ENCODE measurements at places on chromosomes 16 and 17. TPM values are rescaled to one million over a fixed set of nuclear protein-coding genes. Genes with fewer than 3 reads are reported as not detected.

Gene DHRS7C
- not detected for total RNA-seq

Gene PIPOX
- total RNA-seq: 4.4 TPM

DNA sequence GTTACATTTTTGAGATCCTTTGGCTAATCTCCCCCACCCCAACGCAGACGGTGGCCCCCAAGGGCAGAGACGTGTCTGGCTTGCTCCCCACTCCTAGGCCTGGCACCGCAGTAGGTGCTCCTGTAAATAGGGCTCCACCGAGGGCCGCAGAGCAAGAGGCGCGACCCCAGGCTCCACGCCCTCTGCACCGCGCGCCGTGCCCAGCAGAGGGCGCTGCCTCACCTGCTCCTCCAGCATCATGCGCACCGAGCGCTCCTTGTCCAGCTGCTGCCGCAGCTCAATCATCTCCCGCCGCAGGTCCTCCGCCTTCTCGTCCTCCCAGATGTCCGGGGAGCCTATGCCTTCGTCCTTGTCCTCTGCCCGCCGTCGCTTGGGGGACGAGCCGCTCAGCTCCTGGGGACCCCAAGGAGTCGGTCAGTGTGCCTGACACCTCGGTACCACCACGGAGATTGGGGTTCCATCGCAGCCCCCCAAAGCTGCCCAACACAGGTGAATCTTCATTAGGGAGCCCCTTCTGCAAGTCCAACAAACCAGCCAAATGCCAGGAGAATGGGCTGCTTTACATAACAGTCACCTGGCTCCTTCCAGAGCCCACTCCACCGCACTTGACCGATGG lies 11.2 kb downstream of the TFAP4 start:
- DNase-seq: peak; percentile 25

Gene SHBG
- total RNA-seq: not detected

Gene TMEM132E
- total RNA-seq: not detected

GRCh38 chr17:37050920-37051319 lies 102.2 kb downstream of the AATF start:
- no peak for DNase-seq

GRCh38 chr17:77485089-77485833 lies 344.5 kb downstream of the SEC14L1 start:
- DNase-seq: no peak

Gene CLEC3A
- not detected for total RNA-seq

Gene EFCAB13
- total RNA-seq: 12.6 TPM

DNA sequence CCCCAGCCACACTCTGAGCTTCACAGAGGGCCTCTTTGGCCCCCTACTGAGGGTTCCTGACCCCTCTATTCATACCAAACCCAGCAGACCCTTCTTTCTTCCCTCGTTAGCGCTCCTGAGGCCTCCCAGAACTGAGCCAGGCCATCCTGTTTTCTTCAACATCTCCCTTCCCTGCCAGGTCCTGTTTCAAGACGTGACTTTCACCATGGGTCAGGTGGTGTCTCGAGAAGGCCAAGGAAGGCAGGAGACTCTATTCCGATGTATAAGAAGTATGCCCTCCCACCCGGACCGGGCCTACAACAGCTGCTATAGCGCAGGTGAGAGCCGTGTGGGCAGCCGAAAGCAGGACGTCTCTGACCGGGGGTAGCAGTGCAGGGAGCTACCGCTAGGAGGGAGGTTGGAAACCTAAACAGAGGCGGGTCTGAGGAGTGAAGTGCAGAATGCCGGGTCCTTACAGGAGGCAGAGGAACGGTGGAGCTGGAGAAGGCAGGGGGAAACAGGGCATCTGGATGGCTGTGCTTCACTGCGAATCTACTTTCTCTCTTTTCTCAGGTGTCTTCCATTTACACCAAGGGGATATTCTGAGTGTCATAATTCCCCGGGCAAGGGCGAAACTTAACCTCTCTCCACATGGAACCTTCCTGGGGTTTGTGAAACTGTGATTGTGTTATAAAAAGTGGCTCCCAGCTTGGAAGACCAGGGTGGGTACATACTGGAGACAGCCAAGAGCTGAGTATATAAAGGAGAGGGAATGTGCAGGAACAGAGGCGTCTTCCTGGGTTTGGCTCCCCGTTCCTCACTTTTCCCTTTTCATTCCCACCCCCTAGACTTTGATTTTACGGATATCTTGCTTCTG lies 1.3 kb upstream of the SENP3 start:
- DNase-seq: peak; percentile 30

DNA sequence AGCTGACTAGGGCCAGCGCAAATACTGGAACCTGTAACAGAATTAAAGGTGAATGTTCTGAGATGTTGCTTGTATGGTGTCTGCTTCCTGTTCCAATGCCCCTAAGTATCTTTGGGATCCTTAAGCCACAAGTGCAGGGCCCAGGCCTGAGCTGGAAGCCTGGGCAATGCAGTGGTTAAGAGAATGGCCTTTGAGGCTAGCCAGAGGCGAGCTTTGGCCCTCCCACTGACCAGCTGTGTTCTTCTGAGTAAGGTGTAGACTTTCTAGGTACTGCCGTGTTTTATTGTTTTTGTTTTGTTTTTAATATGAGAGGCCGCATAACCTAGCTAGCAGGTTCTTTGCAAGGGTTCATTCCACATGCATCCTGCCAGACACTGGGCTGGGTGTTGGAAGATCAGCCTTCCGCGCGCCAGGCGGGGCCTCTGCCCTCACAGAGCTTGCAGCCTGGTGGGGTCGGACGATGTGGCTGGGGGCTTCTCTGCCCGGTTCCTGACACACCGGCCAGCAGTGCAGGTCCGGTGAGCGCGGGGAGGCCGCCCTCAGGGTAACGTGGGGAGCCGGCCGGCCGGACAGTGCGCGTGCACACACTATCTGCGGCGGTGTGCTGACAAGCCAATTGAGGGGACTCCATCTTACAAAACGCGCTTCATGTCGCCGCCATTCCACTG lies 551 bp upstream of the MLX start:
- DNase-seq: peak; percentile 26

Gene GALK1
- total RNA-seq: 6.0 TPM

DNA sequence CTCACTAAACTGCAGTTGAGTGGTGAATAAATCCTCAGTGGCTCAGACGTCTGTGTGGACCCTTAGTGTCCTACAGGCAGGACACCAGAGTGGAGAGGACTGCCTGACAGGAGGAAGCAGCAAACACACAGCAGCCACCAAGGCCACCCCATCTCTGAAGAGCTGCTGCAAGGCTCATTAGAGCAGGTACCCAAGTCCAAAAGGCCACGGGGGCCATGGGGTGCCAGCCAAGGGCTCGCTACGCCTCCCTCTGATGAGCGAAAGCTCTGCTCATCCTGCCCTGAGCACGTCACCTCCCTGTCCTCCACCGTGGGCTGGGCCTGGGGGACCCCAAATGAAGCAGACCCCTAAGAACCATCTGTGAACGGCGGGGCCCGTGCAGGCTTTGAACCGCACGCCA lies 70.1 kb upstream of the DOC2B start:
- DNase-seq: no peak

DNA sequence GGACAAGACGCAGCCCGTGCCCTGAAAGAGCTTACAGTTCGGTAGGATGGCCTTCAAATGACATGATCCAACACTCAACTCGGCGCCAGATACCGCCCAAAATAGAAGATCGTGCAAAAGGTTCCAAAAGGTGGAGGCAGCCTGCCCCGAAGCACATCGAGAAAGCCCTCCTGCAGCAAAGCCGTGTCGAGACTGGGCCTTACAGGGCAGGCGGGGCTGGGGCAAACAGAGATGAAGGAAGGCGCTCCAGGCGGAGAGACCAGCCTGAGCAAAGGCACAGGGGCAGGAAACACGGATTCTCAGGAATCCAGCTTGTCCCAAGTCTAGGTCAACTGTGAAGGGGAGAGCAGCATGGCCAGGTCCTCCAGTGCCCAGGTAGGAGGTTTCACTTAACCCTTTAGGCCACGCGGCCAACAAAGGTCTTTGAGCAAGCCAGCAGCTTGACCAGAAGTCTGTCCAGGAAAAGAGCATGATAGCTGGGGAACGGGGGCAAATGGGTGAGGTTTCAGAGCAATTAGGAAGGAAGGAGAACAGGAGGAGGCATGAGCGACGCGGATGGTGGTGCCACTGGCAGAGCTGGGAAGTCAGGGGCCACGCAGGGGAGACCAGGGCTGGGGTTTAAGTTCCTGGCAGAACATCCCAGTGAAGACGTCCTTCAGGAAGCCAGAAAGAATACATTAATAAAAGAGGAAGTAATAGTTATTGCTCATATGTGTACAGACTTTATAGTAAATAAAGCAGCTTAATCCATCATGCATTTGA lies 21.2 kb upstream of the EIF1 start:
- DNase-seq: no peak

GRCh38 chr17:78377858-78378224 lies 608 bp upstream of the PGS1 start:
- no peak for DNase-seq

Gene CCT6B
- total RNA-seq: 4.9 TPM

- DNase-seq: peak; percentile 53
These were observed 58.2 kb upstream of the RPH3AL start for GRCh38 chr17:410543-411401.

- DNase-seq: no peak
These were observed 22.8 kb downstream of the CACNA1H start for GRCh38 chr16:1175566-1176279.

DNA sequence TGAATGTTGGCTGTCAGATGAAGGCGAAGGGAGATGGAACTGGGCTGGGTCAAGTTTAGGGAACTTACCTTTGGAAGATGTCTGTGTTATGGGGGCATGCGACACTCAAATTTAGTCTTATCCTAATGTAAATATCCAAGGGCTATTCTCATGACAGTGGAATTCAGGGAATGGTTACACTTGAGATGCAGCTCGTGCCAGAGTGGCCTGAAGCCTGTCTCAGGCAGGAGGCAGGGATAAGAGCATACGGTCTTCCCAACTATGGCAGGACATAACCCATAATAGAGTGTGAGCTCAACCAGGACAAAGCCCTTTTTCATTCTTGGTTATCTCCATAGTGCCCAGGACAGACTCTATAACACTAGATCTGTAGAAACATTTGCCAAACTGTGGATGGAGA lies 393.3 kb upstream of the CDH11 start:
- no peak for DNase-seq

DNA sequence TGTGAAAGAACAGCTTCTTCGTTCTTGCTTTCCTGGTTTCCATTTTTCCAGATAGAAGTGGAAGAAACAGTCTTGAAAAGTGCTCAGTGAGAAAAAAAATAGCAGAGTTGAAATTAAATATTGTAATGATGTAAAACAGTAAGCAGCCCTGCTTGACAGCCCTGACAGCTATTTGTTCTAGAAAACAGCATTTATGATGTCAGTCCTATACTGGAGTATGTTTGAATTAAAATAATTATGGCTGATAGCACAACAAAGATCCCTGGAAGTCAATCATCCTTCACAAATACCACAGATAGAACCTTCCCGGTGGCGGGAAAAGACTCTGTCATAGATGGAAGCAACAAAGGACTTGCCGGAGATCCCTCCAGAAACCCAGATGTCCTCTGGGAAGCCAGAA lies 298.0 kb upstream of the TNRC6C start:
- DNase-seq: no peak

DNA sequence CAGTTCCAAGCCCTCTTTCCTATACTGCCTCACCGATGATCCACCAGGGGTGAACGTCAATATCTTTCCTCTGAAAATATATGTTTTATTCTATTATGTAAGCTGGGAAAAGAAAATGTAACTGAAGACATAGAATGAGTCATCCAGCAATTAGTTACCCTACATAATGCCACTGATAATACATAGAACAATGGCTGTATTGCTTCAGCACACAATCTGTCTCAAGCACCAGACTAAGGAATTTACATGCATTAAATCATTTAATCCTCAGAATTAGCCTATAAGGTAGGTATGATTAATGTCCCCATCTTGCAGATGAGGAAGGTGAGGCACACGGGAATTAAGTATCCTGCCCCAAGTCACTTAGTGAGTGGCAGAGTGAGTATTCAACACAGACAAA lies 472.8 kb downstream of the TOX3 start:
- DNase-seq: no peak

DNA sequence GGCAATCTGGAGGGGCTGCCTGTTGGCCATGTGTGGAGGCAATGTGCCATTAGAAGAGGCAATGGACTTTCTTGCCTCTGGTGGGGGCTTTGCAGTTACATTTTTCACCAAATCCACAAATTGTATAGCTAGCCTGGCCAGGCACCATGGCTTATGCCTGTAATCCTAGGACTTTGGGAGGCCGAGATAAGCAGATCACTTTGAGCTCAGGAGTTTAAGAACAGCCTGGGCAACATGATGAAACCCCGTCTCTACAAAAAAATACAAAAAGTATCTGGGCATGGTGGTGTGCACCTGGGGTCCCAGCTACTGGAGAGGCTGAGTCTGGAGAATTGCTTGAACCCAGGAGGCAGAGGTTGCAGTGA lies 2.7 kb upstream of the RNF112 start:
- DNase-seq: no peak

Gene DYNLRB2
- 0.31 TPM for total RNA-seq

DNA sequence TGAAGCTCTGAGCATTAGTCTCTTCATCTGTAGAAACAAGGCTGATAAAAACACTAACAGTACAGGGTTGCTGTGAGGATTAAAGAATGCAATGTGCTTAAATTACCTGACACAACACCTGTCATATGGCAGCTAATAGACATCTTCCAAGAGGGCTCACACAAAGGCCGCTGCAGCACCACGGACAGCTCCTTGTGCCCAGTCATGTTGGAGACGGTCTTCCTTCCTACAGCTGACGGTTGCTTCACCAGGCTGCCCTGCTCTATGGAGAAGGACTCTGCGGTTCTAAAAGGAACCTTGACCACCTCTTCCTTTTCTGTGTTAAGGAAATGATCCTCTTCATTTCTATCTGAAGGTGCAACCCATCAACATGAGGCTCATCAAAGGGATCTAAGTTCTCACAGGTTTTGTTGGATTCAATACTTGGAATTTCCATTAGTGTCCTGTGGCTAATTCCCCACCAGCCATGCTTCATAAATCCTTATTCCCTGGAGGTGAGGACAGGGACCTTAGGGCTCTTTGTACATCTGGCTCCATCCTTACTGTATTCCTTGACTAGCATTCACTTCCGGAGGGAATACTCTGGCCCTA lies 138.9 kb upstream of the CES5A start:
- DNase-seq: no peak

- DNase-seq: no peak
These were observed 167.7 kb downstream of the COPRS start for GRCh38 chr17:31691251-31691905.

Gene CCL2
- not detected for total RNA-seq

Gene CCL13
- total RNA-seq: not detected

Gene CIAO3
- total RNA-seq: 33.3 TPM

DNA sequence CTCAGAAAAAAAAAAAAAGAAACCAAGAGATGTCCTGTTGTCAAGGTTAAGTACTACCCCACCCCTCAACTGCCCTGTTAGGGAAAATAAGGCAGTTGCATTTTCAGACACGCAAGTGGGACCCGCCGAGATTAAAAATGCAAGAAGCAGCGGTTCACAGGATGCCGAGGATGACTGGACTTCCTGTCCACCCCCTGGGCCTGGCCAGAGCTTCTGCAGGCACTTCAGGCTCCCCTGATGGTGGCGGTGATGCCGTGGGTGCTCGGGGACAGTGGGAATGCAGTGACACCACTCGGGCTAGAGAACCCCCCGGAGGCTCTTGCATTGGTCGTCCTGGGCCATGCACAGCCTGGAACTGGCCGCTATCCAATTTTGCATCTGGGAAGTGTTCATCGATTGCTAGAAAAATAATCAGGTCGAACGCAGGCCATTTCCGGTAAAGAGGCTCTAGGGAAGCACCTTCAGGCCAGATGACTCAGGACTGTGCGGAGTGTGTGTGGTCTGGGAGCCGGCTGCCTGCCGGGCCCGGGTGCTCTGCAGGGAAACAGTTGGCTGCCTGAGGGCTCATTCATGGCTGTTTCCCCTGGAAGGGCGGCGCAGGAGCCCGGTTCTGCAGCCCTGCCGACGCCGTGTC lies 13.4 kb upstream of the CRISPLD2 start:
- no peak for DNase-seq

- DNase-seq: no peak
These were observed 13.1 kb downstream of the MKS1 start for GRCh38 chr17:58205936-58206335.

All from CD4-positive, alpha-beta T cell (primary cell).